ENCODE measurements at places on chromosomes 5 and 9.
A peak's percentile ranks its signal among the peaks of the same experiment; 100 is the strongest.

DNA sequence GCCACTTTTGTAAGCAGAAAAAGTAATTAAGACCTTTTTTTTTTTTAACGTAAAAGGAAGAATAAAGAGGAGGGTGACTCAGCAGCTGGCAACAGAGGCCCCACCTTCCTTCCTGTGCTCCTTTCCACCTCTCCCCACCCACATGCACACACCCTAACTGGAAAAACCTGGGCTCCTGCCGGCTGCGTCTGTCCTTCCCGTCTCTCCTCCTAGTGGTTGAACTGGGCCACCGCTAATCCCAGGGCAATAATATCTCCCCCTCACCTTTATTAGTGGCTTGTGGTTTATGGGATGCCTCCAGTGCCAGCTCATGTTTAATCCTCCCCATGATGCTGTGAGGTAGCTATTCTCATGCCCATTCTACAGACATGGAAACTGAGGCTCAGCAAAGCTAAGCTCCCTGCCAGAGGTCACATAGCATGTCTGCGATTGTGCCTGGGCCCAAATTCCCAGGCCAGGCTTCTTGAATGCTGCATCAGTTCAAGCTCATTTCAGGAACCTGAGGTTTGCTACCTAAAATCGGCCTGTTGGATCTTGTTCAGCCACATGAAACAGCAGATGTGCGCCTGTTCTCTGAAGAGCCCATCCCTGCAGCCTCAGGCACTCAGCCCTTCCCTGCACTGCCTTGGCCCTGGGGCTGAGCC, 60.9 kb upstream of the IL17B start:
- peak; percentile 62 for DNase-seq

GRCh38 chr9:78934880-78935279, 636.9 kb upstream of the TLE4 start:
- DNase-seq: no peak

DNA sequence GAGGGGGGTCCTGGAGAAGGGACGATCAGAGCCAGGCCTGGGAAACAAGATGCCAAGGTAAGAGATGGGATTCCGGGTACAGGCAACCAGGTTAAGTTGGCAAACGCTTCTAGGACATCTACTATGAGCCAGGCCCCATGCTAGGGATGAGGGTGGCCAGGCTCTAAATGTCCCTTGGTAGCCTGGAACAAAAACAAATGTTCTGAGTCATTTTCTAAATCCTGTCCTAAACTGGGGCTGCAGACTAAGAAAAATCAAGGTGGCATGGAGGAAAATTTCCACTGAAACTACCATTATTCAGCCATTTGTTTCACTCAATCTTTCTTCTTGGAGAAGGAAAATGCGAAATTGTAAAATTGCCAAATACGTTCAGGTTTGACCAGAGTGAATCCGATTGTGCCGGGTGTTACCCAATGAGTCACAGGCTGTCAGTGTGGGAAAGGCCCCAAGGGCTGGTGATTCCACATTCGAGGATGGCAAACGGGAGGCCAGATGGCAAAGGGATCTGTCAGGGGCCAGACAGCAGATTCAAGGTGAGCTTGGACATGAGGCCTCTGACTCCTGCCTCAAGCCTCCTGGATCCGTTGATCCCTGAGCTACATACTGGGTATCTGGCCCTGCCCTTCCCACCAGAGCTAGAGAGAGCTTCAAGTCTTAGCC, 57.6 kb downstream of the PAX5 start:
- DNase-seq: no peak

GRCh38 chr5:168314735-168315411, 23.4 kb downstream of the WWC1 start:
- DNase-seq: no peak

GRCh38 chr9:34560599-34561214, 28.8 kb downstream of the CNTFR start:
- DNase-seq: no peak

- no peak for DNase-seq
These were observed 2209.2 kb downstream of the MAT2B start for GRCh38 chr5:165714598-165714997.

DNA sequence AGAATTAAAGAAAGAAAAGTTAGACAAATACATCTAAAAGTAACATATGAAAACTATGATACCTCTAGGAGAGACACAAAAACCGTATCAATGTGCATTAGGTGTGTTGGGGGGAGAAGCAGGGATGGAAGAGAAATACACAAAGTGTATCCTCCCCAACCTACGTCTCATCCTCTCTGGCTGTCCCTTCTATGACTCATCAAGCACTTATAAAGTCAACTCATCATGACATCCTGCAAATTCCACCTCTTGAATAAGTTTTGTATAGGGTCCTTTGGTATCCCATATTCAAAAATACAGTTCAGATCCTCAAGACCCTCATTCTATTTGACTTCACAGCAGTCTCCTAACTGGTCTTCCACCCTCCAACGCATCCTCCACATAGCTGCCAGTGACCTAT, 917.6 kb upstream of the DMAC1 start:
- DNase-seq: peak; percentile 33

DNA sequence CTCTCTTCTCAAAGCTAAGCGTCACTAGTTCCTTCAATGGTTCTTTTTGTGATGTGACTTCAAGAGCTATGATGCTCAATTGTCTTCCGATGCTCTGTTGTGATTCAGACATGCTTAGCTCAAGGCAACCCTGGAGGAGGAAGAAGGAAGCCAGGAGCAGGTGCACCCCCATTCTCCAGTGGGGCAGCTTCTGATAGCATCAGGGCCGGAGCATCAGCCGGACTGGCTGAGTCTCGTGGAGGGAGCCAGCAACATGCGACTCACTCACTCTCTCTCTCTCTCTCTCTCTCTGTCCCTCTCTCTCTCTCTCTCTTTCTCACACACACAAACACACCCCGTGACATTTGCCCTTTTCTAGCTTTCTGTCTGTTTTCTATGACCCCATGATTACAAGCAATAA, 140.2 kb downstream of the HSD17B3 start:
- no peak for DNase-seq

DNA sequence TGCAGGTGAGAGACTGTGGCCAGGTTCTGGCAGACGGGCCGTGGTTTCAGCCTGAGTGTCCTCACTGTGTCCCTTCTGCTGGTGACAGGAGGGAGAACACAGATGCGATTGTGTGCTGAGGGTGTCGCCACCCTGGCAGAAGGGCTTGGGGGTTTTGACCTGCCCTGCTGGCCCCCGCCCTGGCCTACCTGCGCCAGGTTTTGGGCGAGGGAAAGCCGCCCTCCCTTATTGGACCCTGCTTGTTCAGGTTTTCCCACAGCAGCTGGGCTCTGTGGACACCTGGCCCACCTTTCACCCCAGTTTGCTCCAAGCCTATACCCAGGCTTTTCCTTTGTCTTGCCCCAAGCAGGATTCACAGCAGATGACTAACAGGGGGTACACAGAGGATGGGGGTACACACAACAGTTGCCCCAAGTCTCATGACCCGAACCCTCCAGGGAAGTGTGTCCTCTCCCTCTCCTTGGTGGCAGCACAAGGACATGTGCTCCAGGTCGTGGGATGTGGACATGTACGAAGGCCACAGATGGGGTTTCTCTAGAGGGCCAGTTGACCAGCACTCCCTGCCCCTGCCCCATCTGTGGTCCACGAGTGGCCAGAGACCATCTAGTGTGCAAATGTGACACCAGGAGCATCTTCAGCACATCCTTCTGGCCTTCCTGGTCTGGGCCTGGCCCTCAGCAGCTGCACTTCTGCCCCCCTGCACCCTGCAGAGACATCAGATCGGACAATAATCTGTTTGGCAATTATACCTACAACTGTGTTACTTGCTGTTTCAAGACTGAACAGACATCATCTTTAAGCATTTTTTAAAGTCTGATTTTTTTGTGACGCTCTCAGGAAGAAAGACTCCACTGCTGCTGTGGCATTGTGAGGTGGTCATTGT, 265.8 kb upstream of the IRX4 start:
- DNase-seq: no peak

GRCh38 chr5:156199045-156199444, 127.9 kb upstream of the SGCD start:
- DNase-seq: no peak

DNA sequence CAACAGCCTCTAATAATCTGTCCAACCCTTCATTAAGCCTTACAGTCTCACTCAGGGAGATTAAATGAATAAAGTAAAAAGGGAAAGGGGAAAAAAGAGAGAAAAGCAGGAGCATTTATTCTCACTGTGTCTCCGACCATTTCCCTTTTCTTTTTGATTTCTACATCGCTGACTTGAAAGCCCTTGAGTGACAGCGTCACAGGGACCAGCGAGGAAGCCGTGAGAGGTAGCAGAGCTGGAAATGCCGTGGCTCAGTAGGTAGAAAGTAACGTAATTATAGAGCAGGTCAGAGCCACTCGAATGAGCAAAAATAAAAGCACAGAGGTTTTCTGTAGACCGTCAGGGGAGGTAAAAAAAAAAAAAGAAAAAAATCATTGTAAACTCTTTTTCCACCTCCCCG, 52.4 kb downstream of the ASS1 start:
- DNase-seq: no peak

DNA sequence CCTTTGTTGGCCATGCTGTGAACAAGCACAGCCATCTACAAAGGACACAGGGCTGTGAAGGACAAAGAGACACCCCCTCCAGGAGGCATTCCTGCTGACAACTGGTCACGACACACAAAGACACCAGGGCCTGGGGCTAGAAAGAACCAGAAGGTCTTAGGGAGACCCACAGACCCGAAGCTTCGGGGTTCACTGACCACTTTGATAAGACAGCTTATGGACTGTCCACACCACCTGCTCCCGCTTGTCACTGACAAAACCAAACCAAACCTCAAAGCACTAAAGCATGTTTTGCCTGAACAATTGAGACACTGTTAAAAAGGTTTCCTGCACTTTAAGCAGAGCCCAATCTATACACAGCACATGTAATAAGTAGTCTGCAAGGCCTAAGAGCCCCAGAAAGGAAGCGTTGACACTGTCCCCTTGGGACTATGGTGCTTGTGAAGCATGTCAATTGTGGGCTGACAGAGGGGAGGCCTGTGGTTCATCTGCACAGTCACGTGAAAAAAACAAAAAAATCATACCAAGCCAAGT, 185.0 kb downstream of the GAPVD1 start:
- DNase-seq: peak; percentile 55

- DNase-seq: no peak
These were observed at the start of gene TPM2 for GRCh38 chr9:35689542-35690293. TPM2 (minus strand) TSS chr9:35689925; CDS start chr9:35689817, 108 bp downstream.

DNA sequence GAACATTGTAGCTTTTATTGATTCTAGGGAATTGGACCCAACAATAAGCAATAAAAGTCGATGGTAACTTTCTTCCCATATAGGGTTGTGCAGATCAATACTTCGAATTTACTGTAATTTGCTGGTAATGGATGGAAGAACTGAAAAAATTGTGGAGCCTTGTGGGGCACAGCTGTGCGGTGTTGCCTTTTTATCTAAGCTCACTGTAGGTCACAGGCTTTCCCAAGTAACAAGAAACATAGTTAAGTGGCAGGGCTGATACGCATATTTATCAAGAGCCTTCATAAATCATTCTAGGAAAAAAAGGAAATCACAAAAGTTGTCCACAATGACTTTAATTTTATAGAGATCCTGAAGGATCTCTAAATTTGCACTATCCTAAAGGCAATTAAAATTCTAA, 292.9 kb downstream of the MAST4 start:
- no peak for DNase-seq

DNA sequence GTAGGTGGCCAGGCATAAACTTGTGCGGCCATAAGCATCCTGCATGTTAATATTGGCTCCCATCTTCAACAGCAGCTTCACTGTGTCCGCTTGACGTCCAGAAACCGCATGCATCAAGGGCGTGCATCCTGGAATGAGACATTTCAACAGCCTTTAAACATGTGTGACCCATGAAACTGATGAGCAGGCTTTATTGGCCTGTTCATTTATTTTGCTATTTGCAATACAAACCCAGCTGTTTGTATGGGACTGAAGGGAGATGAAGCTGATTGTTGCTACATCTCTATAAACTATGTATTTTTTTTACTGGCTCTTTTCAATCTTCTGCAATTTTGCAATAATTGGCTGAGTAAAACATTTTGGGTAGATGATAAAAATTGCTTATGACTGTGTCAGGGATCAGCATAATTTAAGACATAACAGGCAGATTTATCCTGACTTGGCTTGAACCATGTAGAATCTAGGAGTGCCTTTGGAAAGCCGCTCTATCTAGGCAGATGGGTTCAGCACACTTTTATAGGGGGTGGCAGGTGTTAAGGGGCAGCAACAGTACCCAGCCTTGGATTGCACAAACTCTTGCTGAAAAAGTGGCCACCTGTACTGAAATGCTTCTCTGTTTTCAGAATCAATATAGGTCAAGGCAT, 56.9 kb downstream of the ANKRD55 start:
- no peak for DNase-seq

GRCh38 chr5:72615061-72615460, 107.9 kb upstream of the ZNF366 start:
- no peak for DNase-seq

DNA sequence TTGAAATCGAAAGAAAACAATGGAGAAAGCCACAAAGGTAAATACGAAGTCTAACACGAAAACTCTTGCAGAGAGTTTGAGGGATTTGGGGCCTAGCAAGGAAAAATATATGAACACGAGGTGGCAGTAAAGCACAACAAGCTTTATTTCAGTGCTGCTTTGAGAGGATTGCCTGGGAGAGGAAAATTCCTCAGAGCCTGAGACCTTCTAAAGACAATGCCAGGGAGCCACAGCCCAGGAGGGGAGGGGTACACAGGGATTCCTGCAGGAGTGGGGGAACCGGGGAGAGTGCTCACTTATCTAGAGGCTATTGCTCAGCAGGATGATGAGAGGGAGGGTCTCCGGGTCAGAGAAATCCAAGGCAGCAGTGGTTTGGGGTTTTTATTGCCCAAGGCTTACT, 134.9 kb upstream of the ADCY2 start:
- peak; percentile 54 for DNase-seq

- DNase-seq: no peak
These were observed 145.1 kb upstream of the SMIM23 start for GRCh38 chr5:171640480-171640879.

DNA sequence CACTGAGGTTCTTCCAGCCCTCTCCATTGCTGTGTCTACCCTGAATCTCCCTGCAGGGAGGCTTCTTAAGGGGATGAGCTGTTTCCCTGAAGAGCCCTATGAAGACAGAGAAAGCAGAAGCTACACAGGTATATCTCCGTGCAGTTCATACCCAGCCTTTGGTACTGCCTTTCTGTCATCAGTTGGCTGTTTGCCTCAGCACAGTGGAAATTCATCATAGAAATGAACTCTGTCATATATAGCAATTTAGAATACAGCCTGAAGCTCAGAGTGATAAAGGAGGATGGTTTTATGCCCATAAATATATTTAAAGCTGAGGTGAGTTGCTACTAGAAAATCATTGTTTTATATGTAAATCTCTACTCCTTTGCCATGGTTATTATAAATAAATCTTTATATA, 42.6 kb upstream of the KCNN2 start:
- no peak for DNase-seq

DNA sequence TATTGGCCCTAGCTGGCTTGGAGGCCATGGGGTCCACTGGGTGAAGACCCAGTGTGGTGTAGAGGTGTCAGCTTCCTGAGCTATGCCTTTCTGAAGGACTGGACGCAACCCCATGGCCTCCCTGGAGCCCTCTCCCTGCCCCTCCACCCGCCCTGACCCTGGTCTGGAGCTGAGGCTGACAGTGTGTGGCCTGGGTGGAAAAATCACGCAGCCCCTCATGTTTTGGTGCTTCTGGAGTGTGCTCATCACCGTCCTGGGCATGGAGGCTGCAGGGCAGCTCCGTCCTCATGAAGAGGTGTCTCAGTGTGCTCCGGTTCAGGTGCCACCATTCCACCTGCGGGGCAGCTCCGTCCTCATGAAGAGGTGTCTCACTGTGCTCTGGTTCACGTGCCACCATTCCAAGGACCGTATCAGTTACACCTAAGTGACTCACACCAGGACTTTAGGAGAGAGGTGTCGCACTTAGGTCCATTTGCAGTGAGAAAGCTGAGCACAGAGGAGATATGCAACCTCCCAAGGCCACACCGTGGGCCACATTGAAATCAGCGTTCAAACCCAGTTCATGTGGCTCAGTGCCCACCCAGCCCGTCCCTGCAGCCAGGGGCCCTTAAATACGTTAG, 214.3 kb upstream of the IRX1 start:
- DNase-seq: no peak

Measured in common myeloid progenitor, CD34-positive (primary cell).